DMS 273 treated with DMSO at 0.1 percent for 48 hours (cell line): ENCODE measurements at places on chromosomes 6 and 20.

DNA sequence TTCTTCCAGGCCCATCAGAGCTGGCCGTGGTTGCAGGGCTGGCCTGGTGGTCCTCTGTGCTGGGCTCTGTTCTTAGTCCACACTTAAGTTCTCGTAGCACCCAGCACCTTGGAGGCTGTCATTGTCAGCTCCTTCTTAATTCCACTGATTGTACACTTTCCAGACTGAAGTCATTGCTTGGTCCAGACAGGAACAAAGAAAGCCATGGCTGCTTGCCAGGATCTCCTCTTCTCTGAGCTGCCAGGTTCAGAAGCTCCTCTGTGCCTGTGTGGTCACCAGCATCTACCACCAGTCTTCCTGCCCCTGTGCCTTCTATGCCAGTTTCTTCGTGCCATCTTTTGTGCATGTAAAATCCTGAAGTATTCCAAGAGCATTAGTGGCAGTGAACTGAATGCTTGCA is 39.5 kb upstream of the PCMTD2 start:
- no peak for DNase-seq

DNA sequence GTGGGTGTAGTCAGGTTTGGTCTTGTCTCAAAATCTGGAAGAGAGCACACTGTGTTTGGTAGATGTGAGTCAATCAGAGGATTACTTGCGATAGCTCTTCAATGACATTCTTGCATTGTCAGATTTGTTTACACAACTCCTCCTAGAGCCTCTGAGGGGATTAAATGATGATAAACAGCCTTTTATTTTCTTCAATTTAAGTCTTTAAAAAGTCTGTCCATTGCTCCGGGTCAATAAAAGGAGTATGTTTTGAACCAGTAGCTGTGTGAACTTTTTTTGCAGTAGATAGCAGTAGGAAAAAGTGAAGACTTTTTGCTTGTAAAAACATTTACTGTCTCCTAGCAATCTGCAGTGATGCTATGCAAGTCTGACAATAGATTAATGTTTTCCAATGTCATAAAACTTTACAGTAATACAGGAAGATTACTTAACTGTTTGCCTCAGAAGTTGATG is 49.9 kb downstream of the GJA1 start:
- DNase-seq = no peak

- DNase-seq = no peak
Measured at GRCh38 chr20:24842274-24842917, 106.7 kb upstream of the CST7 start.

DNA sequence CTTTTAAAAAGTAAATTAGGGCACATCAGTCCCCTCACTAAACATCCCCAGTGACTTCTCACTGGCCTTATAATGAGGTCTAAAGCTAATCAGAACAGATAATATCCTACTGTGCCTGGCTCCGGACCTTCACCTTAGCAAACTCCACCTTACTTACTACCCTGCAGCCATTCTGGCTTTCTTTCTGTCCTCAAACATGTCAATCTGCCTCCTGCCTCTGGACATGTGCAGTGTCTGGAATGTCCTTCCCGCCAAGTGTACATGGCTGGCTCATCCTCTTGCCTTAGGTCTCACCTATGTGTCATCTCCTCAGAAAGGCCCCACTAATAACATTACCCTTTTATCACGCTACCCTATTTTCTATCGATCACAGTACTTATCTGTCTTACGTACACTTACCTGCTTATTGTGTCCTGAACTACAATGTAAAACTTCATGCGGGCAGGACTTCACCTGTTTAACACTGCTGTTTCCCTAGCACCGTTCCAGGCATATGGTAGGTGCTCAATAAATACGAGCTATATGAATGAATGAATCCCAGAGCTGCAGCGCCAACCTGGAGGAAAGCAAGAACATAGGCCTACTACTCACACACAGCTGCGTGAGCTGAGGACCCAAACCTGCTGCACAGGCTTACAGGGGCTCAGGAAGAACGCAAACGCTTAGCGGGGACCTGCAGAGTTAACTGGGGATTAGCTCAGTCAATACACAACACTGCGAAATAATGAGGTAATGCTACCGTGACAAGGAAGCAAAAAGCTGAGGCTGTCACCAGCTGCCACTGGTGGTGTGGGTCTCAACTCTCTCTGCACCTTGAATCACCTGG is 991 bp downstream of the UQCC2 start:
- no peak for DNase-seq

GRCh38 chr6:134546962-134547645 is 229.2 kb upstream of the SGK1 start:
- DNase-seq = no peak

- DNase-seq = no peak
Measured at GRCh38 chr20:36856691-36857635, 19.0 kb upstream of the TLDC2 start.

DNA sequence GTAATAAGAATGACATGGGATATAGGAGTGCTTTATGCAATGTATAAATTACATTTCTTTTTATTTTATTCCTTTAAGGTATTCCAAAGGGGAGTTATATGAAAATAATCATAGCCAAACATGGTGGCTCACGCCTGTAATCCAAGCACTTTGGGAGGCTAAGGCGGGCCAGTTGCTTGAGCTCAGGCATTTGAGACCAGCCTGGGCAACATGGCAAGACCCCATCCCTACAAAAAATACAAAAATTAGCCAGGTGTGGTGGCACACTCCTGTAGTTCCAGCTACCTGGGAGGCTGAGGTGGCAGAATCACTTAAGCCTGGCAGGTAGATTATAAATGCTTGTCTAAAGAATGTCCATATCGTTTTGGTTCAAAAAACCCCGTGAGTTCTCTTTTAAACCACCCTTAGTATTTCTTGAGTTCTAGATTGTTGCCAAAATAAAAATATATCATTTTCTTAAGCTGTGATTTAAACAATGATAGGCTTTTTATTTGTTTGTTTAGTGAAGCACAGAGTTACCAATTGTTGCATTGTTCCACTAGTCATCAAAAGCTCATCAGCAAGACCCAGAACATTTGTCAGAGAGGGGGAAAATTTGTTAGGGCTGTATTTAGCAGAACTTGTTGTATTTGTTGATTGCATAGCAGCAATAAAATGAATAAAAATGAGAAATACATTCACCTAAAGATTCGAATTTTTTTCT is 146.2 kb downstream of the KHDC1L start:
- DNase-seq = no peak

- DNase-seq = no peak
Measured at GRCh38 chr6:148157841-148158240, 184.8 kb upstream of the SASH1 start.

- DNase-seq = no peak
Measured at GRCh38 chr6:157603314-157603940, 219.6 kb upstream of the SNX9 start.

DNA sequence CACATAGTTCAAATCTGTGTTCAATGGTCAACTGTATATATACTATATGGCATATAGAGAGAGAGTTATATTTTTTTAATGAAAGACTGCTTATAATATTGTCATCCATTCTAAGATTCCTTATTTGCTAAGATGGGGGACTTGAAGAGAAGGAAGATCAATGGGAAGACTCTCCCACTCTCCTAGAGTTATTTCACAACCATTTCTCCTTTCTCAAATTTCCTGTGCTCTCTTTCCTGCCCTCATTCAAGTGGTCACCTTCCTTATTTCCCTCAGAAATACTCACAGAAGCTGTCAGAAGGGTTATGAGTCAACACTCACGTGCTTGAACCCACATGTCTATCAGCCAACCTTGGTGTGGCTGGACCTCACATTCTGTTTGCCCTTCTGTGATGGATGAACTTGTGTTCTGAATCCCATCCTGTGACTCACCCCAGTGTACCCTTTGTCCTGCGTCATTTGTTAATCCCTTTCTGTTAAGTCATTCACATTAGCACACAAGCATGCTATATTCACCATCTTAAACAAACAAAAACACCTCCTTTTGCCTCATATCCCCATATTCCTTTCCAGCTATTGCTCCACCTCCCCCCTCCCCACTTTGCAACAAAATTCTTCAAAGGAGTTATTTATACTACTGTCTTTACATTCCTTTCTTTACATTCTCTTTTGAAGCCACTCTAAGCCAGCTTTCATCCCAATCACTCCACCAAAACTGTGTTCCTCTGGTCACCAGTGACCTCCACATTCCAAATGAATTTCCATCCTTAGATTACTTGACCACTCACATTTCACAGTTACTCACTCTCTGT is 279.3 kb upstream of the TCF21 start:
- no peak for DNase-seq

GRCh38 chr6:3186974-3187382 is 29.6 kb upstream of the TUBB2A start:
- no peak for DNase-seq

DNA sequence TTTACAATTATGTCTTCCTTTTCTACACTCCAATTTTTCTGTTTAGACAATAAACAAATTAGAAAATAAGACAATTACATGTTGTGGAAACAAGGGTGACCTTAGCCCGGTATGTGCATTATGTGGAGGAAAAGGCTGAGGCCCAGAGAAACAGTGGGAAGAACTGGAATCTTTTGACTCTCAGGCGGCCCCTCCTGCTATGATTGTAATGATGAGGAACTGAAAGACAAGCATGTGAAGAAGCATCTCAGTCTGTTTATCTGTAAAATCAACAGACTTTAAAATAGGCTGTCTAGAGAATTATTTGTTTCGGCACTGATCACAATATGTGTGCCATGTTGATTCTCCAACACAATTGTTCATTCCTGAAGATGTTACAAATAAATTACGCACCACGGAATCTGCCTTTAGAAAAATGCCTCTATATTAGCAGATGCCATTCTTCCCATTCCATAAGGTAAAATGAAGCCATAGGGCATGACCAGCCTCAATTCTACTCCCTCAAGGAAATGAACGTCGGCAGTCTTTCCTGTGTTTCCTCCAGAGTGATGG is 1201.6 kb upstream of the CITED2 start:
- no peak for DNase-seq

DNA sequence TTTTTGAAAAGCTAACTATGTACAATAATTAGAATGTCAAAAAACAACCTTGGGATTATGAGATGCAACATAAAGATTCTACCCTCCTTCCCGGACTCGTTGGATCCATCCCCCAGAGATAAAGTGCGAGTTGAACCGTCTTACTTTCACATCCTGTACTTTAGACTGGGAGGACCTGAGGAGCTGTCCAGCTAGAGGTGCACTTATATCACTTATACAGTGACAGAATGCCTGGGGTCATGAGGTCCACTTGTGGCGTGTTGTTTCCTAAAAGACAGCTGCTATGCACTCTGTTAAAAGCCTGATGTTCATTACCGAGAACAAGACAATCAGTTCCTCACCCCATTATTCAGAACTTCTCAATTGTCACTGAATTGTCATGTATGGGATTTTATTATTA is 2.1 kb downstream of the CDS2 start:
- no peak for DNase-seq

DNA sequence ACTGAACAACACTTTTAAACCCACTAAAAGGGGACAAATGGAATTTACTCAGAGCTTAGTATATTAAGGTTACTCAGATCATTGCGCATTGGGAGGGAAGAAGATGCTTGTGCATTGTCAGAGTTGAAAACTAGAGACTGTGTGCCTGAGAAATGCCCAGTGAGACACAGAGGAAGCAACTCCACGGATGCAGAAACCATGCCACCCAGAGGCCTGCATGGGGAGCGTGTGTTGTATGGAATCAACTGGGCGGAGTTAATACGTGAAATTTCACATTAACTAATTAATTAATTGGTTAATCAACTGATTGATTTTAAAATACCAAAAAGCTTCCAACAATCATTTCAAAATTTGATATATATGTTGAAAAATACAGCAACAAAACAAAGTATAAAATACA is 391.6 kb downstream of the PLCB1 start:
- no peak for DNase-seq

- no peak for DNase-seq
Measured at GRCh38 chr6:136405420-136406029, 115.9 kb upstream of the BCLAF1 start.

DNA sequence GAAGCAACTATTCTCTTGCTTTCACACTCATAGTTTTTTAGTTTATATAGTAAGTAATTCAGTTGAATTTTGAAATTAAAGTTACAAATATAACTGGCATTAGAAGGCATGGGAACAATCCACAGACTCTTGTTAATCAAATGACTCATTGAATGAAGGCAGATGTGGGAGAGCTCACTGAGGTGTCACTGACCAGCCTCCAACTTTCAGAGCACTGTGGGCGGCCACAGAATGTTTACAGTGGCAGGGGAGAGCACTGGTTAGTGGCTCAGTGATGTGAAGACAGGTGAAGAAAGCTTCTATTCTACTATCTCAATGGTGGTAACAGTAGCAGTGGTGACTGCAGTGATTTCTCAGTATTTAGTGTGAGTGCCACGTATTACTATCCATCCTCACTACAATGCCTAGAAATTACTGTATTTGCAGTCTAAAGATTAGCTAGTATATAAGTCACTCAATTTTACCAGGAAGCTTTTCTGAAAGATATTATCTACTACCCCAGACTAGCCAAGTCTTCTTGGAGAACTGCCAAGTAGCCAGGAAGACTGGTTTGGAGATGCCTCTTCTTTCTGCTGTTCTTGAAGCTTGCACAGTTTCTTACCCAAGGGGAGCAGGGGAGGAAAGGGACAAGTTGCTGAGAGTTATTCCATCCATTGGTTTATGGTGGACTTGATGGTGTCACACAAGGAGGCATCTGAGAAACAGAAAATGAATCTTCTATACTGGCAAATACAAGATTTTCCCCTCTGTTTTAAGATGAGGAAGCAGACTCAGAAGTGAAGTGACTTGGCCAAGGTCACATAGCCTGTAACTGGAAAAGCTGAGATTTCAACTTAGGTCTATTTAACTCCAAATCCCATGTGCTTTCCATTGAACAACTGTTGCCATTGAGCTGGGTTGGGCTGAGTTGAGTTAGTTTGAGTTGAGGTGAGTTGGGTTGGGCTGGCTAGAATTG is 231.2 kb downstream of the ANKRD60 start:
- DNase-seq = no peak
